ENCODE measurements at places on chromosomes 2 and 18.
A peak's percentile ranks its signal among the peaks of the same experiment; 100 is the strongest.

- DNase-seq = no peak
Measured at GRCh38 chr2:65386989-65387388, 45.4 kb downstream of the SPRED2 start.

DNA sequence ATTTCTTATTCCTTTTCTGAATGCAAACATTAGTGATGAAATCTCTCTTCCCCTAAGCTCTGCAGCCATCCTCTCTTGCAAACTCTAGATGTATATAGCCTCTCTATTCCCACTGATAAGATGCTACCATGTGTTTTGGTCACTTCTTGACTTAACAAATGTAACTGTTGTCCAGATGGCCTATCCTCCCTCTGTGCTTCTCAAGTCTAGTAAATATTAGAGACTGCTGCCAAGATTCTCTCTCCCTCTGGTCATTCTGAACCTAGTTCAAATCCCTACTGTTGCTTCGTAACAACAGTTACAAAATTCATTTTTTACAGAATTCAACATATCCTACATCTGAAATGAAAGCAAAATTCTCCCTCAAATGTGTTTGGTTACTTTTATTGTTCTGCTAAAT lies 156.6 kb downstream of the TXNL1 start:
- DNase-seq = no peak

GRCh38 chr2:174761837-174762236 lies 2.4 kb downstream of the CHRNA1 start:
- no peak for DNase-seq

DNA sequence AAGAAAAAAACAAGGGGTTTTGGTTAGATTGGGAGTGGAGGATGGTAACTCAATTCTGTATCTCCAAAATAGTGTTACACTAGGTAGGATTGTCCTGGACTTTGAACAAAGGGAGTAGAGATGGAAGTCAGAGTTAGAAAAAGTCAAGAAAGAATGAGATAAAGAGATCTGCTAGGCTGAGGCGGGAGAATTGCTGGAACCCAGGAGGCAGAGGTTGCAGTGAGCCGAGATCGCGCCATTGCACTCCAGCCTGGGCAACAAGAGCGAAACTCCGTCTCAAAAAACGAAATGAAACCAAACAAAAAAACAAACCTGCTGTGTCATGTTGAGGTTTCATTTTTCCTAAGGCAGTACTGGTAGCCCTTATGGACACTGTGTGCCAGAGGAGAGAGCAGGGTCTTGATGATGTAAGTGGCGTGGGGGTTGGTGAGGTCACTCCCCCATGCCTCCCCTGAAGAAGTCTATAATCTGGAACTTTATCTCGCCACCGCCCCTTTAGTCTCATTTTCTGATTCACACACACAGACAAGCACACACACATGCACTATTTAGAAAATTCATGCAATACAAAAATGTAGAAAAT lies 10.5 kb downstream of the DRC1 start:
- no peak for DNase-seq

DNA sequence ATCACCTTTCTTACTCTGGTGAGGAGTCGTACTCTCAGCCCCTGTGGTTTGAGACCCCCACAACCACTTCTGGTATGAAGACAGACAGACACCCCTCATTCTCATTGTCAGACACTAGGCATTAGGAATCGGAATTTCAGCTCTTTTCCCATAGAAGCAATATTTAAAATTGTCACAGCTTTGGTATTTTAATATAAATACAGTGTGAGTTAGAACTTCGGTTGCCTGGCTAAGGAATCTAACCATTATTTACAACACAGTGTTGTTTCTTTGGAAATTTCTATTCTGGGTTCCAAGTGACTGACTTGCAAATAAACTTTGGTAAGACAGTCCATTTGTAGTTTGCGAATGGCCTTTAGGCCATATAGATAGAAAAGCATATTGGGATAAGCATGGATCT lies 318.1 kb downstream of the PARD3B start:
- DNase-seq = no peak

- no peak for DNase-seq
Measured at GRCh38 chr18:12946549-12947284, 1.1 kb upstream of the SEH1L start.

- DNase-seq = no peak
Measured at GRCh38 chr2:175366815-175367214, 185.3 kb upstream of the ATP5MC3 start.

DNA sequence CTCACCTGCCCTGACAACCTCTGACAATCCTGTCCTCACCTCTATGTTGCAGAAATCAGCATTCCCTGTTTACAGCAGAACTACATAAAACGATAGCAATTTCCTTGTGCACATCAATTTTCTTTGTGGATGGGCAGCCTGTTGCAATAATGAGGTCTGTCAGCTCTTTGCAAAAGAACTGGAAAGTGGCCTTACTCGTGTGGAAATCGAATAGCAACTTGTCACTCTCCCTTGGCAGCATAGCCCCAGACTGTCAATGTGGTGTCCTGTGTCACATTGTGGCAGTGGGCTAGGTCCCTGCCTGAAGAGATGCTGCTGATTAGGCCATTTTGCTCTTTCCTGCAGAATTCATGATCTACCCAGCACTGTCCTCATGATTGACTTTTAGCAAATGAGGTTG lies 531.9 kb downstream of the CCDC85A start:
- DNase-seq = no peak

- peak; percentile 96 for DNase-seq
Measured at GRCh38 chr2:676647-677055, 555 bp downstream of the TMEM18 start.

- DNase-seq = no peak
Measured at GRCh38 chr2:101464841-101465240, 10.1 kb downstream of the RFX8 start.

DNA sequence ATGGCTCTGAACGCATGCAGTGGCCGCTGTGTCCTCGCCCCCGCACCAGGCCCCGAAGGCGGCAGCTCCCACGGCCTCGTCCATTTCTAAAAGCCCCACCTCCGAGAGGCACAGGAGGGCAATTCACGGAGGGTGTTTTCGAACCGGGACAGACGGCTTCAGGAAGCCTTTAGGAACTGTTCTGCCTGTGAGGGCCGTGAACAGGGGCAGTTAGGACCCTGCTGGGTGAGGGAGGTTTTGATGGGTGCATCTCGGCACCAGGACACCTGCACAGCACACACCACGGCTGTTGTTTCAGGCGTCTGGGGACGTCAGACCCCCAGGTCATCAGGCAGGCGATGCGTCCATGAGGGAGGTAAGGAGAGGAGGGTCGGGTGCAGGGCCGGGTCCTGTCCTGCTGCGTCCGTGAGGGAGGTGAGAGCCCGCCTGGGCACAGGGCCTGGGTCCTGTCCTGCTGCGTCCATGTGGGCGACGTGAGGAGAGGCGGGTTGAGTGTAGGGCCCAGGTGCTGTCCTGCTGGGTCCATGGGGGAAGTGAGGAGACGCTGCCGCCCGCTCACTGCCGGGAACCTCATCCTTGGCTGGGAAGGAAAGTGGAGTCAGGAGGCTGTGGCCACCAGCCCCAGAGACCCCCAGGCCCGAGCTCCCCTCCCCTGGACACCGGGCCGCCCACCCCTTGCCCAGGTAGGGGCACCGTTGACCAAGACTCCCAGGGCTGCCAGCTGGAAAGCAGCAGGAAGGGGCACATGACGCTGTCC lies 25.5 kb upstream of the KCNG2 start:
- DNase-seq = no peak

DNA sequence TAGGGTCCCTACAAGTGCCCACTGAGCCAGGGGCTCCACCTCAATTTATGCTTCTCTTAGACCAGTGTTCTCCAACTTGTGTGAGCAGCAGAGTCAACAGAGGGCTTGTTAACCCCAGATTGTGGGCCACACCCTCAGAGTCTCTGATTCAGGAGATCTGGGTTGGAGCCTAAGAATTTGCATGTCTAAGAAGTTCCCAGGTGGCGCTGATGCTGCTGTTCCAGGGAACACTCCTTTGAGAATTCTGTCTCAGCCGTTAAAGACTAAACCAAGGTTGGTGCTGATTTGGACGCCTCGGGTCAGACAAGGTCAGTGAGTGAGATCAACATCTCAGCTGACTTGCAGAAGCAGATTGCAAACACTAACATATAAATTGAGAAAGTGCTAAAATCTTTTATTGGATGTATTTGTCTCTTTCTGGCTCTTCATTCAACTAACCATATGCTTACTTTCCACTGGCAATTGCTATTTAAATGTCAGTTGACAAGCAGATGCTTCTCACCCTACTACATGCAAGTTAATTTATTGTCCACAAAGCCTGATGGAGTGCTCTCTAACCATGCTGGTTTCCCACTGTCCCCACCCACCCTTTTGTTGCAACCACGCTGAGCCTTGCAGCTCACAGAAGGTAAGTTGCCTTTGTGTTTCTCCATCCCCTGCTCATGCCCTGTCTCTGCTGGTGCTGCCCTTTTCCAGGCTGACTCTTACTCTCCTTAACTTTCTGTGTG lies 31.5 kb downstream of the LYPD1 start:
- DNase-seq = no peak

GRCh38 chr2:241109210-241110088 lies 7.4 kb upstream of the MTERF4 start:
- DNase-seq = no peak

GRCh38 chr2:189304360-189304759 lies 124.8 kb upstream of the COL5A2 start:
- no peak for DNase-seq

DNA sequence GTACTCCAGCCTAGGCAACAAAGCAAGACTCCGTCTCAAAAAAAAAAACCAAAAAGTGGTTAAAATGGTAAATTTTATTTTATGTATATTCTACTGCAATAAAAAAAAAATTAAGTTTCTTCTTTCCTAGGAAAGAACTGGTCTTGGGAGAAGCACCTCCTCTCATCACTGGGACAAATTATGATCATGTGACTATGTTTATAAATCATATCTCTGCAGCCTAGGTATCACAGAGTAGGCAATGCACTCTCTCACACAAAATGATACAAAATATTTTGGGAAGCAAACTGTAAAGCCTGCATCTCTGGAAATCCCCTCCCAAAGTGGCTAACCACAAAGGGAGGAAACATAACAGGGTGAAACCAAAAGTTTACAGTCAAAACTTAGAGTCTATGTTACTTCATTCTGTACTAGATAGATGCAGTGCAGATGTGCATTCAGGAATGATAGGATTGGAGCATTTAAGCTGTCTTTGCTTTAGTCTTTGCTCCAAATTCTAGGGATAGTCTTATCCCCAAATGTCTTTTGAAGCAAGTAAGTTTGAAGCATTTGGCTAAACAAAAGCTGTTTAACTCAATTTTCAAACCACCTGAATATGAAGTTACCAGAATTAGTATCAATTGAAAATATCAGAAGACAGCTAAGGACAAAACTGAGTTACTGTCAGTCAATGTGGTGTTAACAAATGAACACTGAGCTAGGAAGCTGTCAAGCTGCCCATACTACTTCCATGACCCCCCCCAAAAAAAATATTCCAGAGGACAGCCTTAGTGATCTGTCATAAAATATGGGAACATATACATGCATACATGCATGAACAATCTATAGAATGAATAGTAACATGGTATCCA lies 21.1 kb upstream of the MALT1 start:
- no peak for DNase-seq

- no peak for DNase-seq
Measured at GRCh38 chr18:75036917-75037688, 171.8 kb downstream of the PTGR3 start.

DNA sequence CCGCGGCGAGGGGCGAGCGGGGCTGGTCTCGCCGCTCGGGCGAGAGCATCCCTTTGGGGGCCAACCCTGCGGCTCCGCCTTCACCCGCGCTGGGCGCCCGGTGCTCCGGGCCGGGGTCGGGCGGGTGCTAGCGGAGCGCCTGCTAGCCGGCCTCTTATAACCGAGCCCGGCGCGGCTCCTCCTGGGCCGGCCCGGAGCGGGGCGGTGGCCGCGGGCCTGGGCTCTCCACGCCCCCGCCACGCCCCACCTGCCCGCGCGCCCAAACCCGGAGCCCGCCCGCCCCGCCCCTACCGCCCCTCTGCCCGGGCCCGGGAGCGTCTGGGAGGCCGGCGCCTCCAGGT lies at the start of gene FOXI3:
TSS of gene FOXI3 (minus strand) at position 129 of the 341 bp plus-strand sequence. CDS start 158 bp downstream, outside the sequence.
- DNase-seq = no peak

DNA sequence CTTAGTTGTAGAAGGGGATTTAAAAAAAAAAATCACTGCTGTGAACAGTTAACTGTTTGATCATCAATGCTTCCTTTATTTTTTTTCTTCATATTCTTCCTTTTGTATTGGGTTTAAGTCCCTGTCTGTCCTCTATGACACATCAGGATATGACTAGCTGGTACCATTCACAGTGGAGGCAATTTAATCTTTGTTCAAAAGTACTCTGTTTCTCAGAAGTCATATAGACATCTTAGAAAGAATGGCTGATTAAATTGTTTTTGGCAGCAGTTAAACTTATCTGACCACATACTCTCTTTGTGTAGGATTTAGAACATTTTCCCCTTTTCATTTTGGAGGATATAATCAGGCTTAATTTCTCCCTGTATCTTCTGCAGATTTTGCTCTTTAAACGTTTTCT lies 807.8 kb upstream of the CDH2 start:
- DNase-seq = no peak

DNA sequence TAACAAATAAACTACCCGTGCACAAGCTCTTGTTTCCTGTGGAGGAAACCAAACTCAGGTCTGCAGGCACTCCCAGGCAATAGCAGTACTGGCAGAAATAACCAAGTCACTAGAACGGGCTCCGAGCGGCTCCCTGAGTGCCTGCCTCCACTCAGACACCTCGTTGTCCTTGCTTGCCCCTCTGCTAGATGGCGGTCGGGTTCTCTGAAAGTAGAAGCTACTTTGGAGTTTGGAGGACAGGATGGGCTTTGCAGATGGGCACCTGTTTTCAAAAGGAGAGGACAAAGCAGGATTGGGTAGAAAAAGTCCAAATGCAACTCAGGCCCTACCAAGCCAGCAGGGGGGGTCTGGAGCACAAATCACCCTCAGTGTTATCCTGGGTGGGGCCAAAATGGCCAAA lies 136.4 kb downstream of the LRRC30 start:
- no peak for DNase-seq

All from omental fat pad (tissue), 4 donors.